ENCODE measurements at places on chromosomes 12 and 14.

- DNase-seq: no peak
Observed at GRCh38 chr14:80784820-80785219, 156.7 kb downstream of the CEP128 start.

DNA sequence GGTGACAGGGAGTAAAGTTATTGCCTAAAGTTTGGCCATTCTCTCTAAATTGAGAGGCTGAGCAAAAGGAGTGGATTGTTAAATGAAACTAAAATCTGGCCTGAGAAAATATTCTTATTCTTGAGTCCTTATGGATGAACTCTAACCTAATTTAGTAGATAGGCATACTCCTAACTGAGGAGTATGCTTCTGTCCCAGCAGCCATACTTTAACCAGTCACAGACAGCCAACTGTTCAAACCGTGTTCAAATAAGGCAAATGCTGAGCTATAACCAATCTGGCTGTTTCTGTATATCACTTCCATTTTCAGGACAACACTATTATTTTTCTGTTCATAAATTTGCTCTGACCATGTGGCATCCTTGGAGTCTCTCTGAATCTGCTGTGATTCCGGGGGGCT, 75.9 kb upstream of the RERGL start:
- DNase-seq: no peak

GRCh38 chr14:96206461-96206860, 1.8 kb downstream of the BDKRB2 start:
- no peak for DNase-seq

- peak; percentile 69 for DNase-seq
Observed at GRCh38 chr14:85315290-85315689, 214.7 kb upstream of the FLRT2 start.

DNA sequence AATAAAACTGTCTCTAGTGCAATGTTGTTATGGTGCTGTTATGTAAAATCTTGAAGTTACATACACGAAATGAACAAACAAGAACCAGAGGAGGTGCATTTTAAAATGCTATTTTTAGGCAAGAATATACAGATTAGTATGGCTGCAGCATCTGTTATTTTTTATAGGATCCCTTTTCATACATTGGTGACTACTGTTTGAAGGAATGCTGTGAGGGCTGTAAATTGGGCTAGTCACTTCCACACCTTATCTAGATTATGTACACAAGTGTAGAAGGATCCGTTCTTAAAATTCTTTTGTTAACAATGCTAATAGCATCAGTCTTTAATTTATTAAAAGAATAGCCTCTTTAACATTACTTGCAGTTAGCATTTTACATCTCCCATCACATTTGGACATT, 284.3 kb upstream of the MDGA2 start:
- DNase-seq: no peak

DNA sequence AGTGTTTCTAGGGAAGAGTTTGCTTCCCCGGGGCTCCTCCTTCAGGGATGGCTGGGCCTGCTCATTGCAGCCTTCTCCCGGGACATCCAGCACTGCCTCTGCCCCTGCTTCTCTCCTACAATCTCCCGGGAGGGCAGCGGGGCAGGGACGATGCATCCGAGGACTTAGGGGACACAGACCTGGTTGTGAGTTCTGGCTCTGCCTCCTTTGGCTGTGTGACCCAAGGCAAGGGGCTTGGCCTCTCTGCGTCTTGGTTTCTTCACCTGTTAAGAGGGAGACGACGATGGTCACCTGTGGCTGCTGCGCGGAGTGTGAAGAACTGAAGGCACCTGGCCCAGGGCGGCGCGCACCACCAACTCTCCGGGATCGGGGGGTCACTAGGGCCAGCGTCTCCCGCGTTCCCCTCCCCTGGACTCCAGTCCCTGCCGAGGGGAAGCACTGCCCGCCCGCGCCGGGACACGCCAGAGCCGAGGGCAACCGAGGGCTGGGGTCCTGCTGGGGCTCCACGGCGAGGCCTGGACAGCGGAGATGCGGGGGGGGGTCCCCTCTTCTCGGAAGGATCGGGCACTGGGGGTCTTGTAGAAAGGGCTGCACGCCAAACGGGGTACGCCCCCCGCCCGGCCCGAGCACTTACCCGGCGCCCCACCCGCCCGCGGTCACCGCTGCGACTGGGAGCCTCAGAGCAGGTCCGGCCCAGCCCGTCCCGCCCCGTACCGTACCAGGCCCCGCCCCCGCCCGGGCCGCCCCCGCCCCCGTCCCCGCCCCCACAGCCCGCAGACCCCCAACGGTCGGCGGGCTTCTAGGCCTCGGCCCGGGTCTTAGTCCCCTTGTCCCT, at the start of gene HVCN1:
TSS of gene HVCN1 (minus strand) at position 670 of the 835 bp plus-strand sequence. CDS start 5,870 bp downstream, outside the sequence.
- no peak for DNase-seq

DNA sequence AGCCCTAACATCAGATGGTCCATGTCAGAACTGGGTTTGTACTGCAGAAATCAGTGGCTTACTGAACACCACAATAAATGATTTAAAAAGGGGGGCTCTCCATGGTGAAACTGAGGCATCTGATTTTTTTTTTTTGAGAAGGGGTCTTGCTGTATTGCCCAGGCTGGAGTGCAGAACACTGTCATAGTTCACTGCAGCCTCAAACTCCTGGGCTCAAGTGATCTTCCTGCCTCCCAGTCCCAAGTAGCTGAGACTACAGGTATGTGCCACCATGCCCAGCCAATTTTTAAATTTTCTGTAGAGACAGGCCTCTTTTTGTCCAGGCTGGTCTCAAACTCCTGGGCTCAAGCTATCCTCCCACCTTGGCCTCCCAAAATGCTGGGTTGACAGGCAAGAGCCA, 57.4 kb downstream of the RFLNA start:
- DNase-seq: no peak

DNA sequence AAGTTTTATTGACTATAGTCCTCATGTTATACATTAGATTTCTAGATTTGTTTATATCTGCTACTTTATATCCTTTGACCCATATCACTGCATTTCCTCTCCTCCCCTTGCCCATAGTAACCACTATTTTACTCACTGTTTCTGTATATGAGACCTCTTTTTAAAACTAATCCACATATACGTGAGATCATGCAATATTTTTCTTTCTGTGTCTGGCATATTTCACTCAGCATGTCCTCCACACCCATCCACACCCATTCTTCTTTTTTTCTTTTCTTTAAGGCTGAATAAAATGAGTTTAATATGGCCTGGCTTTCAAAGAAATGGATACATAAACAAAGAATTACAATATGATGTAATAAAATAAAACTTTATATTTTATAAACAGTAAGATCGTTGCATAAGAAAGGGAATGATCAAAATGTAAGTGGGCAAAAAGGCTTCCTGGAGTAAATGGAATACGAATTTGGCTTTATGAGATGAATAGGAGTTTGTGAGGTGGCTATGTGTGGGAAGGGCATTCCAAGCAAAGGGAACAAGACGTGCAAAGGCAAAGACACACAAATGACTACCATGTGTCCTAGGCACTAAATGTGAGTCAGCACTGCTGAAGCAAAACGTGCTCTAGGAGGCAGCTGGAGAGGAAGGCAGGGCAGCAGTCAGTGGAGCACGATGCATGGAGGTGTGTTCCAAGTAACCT, 53.2 kb upstream of the HIF1A start:
- no peak for DNase-seq

GRCh38 chr12:4027412-4027811, 154.2 kb upstream of the PARP11 start:
- DNase-seq: no peak

DNA sequence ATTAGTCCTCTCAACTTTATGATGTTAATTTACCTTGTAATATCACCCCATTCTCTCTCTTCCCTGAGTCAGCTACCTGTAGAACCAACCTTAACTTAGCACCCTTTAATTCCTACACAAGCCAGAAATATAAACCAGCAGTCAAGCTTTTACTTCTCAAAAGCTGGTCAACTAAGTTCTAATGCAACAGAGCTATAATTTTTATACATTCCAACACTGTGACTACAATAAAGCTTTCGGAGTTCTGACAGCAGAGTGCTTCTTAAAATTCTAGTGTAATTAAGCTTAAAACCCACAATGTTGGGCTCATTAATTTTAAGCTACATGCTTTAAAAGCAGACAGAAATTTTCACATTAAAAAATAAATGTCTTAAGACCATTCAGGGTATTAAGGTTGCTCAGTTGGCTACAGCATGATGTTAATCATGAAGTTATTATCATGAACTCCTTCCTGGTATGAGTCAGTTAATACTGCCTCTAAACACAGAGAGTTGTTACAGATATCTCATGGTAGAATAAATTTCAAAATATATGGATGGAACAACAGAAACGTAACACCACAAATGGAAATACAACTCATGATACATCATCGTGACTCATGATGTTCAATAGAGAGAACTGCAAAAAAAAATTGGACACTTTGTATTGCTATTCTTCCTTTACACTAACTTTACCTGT, 126.7 kb downstream of the EPS8 start:
- DNase-seq: no peak

DNA sequence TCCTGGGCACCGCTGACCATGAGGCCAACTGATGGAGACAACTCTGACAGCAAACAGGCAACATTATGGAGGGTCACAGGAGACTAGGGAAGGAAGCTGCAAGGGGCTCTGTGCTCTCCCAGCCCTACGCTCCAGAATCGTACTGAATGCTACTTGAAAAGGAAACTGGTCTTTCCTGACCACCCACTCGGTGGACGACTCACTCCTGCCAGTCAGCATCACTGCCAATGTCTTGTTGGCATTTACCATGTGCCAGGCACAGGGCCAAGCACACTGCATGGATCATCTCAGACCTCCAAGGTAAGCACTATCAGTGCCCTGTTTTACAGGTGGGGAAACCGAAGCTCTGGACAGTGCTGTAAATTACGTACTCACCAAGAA, 38.0 kb downstream of the CCDC85C start:
- DNase-seq: no peak

DNA sequence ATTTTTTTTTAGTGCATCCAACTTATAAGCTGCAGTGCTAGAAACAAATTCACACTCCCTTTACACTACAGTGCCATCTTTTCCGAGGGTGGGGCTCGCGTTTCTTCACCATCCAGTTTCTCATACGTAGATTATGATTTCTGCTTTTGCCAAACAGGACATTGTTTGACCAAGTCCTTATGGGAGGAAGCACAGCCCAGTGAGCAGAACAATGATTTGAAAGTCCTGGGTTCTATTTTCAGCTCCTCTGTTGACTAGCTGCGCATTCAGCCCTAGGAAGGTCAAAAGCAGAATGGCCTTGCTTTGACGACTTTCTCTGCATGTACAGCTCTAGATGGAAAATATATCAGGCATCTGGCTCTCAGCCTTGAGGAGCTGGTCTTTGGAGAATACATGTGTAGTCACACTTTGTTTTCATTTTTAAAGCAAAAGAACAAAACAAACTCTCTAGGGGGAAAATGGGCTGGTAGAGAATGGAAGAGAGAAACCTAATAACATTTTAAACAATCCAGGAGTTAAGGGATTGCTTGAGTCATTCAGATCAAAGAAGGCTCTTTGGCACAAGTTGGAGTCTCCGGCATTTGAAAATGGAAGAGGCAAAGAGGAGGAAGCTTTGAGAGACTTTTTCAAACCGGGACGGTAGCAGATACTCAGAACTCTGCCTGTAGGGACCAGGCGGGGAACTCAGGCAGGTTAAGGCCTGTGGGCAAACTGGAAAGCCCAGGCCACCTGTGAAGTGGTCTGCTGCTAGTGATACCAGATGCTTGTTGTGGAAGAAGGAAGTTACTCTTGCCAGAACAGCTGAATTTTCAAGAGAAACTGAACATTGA, 257.3 kb upstream of the PLEKHG7 start:
- DNase-seq: no peak

DNA sequence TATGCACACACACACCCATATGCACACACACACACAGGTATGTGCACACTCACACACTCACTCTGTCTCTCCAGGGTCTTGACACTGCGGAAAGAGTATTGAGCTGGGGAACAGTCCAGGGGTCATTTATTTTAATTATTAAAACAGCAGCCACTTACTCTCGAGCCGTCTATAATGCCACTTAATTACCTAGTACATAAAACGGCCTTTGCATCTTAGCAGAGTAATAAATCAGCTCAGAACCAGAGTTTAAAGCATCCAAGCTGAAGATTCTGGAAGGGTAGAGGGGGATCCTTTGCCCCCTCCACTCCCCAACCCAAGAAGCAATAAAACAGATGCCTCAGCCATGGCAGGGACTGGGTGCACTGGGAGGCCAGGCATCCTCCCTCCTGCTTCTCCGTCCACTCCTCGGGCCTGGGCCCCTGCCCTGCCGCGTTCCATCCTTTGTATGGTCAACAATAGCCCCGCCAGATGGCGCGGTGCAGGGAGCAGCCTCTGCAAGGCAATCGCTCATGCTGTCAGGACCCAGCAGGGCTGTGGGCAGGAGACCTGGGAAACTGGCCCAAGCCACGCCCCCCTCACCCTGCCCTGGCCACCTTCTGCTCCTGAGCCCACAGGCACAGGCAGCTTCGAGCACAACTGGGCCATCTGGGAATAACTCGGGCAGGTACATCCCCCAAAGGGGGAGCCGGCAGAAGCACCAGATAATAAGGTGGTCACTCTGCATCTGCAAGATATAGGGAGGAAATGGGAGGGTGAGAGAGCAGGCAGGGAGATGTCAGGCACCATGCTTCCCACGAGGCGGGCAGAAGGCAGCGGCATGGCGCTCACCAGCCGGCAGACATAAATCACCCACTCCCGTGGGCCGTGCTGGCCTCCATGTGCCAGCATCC, 40.9 kb downstream of the CCDC85C start:
- no peak for DNase-seq

DNA sequence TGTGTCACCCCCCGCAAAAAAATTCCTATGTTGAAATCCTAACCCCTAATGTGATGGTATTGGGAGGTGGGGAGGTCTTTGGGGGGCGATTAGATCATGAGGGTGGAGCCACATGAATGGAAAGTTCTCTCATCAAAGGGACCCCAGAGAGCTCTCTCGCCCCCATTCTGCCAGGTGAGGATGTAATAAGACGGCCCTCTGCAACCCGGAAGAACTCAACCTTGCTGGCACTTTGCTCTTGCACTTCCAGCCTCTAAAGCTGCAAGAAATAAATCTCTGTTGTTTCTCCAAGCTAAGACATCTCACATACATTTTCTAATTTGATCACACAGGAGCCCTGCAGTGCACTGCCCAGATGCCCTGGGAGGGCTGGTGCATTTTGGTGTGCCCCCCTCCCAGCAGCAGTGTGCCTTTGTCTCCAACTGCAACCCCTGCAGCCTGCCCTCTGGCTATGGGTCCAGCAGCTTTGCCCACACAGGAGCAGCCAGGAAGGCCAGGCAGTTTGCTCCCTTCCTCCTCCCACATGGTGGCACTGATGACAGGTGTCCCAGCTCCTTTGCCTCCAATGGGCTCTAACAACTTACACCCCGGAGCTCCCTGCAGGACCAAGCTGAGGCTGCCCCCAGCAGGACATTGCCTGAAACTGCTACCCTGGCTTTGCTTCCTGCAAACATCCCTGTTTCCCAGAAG, 59.3 kb downstream of the C14orf132 start:
- DNase-seq: no peak
